ENCODE measurements at places on chromosomes 13 and 19.
A peak's percentile ranks its signal among the peaks of the same experiment; 100 is the strongest.

- peak; percentile 71 for DNase-seq
Observed at GRCh38 chr19:1507763-1508506, 4.9 kb downstream of the ADAMTSL5 start.

- DNase-seq: no peak
Observed at GRCh38 chr13:103130146-103130545, 63.9 kb upstream of the SLC10A2 start.

DNA sequence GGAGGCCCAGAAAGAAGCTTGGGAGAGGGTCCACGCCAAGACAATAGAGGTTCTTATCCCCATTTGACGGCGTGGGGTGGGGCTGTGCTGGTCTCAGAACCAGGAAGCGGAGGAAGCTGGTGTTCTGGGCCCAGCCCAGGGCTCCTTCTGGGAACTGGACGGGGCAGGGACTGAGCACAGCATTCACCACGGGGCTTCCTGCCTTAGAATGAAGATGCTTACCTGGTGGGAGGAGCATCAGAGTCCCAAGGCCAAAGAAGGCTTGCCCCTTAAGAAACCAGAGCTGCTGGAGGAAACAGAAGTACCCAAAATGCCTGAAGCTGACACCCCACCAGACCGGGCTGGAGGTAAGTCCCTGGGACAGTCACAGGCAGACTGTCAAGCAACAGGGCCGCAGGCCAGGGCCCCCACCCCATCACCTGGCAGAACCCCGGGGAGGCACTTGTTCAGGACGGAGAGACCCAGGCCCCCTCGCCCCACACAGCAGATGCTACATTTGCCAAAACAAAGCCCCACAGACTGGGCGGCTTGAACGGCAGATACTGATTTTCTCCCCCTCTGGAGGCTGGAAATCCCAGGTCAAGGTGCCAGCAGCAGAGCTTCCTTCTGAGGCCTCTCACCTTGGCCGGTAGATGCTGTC, 17.8 kb upstream of the IGLON5 start:
- DNase-seq: no peak

DNA sequence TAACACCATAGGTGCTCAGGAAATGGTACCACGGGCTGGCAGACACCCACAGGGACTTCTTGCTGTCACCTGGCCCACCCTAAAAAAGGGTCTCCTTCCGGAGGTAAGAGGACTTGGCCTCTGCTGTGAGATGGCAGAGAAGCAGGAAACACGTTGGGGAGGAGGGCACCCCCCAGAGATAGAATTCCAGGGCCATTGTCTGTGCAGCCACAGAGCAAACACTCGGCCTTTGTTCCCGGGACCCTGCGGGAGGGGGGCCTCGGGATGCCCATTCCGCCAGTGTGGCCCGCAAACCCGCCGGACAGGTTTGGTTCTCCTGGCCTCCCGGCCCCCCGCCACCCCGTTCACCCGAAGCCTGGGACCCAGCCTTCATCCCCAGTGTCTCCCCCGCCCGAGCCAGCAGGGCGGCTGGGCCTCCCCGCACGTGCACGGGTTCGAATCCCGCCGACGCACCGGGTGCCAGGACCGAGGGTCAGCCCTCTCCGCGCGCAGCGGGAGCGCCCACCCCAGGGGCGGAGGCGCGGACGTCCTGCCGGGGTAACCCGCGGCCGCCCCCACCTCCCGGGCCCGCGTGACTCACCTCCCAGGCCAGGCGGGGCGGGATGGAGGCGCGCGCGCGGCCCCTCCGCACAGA, 714 bp downstream of the PLPP2 start:
- no peak for DNase-seq

DNA sequence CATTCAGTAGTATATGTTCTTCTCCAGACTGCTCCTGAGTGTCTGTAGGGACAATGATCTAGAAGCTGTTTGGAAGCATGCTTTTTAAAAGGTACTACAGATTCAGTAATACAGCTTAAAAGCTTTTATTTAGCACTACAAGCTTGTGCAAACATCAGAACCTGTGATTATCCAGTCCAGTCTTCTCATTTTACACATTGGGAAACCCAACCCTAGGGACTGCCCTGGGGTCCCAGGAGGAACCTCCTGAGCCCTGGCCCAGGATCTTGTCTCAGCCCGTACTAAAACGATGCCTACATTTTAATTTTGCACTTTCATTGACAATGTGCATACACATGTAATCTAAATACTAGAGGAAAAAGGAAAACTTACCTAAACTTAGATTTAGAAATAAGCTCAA, 12.5 kb downstream of the DOCK9 start:
- DNase-seq: no peak

- no peak for DNase-seq
Observed at GRCh38 chr13:113952983-113953520, 20.8 kb downstream of the C13orf46 start.

DNA sequence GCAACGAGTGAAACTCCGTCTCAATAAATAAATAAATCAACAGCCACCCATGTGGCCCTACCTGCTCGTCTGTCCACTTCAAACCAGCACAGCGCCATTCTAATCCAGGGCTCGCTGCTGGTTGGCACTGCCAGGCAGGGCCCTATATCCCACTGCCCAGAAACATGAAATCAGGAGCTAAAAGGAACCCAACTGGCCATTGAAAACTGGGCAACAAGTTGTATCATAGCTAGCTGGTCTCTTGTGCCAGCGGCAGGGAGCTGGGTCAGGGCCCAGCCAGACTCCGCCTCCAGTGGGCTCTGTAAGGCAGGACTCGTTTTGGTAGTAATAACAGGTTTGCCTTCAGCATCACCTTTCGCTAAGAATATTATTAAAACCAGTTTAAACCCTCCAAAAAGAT, 39.3 kb downstream of the GGACT start:
- DNase-seq: no peak

GRCh38 chr13:29505511-29505910, 90.0 kb downstream of the SLC7A1 start:
- DNase-seq: no peak

- no peak for DNase-seq
Observed at GRCh38 chr19:1286487-1287353, 1.0 kb downstream of the EFNA2 start.

DNA sequence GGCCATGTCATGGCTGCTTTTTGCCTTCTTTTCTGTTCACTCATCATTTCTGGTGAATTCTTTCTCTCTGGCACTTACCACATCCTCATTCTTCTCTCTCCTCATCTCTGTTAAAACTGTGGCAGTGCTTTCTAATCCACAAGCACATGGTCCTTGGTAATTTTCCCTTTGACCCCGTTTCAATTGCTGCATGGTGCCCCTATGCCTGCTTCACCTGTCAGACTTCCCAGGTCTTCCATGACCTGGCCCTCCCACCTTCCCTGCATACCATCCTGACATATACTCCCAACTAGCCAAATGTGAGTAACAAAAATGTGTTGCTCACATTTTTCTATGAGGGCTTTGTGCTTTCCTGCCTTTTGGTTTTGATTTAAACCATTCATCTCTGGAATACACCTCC, 286.5 kb downstream of the MTUS2 start:
- DNase-seq: no peak

GRCh38 chr19:36059180-36059910, 4.6 kb downstream of the WDR62 start:
- DNase-seq: no peak

DNA sequence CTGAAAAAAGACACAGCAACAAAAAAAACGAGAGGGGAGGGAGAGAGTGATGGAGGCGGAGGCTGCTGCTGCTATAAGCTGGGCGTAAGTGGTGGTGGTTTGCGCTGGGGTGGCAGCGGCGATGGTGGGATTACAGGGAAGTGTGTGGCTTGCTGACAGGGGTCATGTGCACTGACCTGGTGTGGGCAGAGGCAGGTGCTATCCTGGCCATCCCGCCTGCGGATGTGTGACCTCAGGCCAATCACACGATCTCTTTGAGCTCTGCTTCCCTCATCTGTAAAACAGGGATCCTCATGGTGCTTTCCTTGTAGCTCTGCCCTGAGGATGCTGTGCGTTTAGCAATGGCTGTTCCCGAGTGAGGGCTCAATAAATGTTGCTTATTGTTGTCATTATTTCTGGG, 3.3 kb upstream of the ZNF580 start:
- DNase-seq: no peak

GRCh38 chr19:39599116-39599515, 3.2 kb upstream of the LGALS13 start:
- DNase-seq: no peak

- no peak for DNase-seq
Observed at GRCh38 chr19:12899891-12900518, 9.0 kb downstream of the GCDH start.

DNA sequence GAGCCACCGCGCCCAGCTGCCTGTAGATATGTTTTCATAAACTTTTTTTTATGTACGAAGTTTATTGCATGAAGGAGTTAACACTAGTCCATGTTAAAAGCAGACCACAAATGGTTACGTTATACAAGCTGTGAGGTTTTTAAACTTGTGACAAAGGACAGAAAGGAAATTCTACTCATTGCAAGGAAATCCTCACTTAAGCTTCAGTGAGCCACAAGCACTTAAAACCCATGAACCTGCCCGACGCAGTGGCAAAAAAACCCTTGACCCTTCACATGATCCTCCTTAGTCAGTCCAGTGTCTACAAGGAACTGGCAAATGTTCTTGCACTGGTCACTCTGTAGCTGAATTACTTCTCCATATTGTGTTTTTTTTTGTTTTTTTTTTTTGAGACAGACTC, 4.2 kb downstream of the MPND start:
- no peak for DNase-seq

GRCh38 chr19:6362351-6362801, 1.0 kb downstream of the CLPP start:
- no peak for DNase-seq

DNA sequence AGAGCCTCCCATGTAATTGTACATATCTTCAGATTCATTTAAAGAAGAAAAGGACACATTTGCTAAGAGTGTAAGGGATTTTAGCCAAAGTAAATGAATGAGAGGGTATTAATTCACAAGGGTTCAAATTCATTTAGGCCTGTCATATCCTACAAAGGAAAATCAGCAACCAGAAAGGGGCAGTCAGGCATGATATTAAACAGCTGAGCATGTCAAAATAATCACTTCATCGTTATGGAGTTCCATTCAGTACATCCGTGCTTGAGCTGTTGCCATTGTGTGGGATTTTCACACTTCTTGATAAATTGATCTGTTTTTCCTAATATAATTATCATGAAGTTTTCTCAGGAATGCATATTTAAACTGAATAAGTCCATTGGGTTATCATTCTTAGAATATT, 567.1 kb downstream of the GPC5 start:
- DNase-seq: no peak
